ENCODE measurements at places on chromosomes 12 and 14.
A peak's percentile ranks its signal among the peaks of the same experiment; 100 is the strongest.

- DNase-seq: no peak
Observed at GRCh38 chr14:89158701-89159100, 258.3 kb downstream of the FOXN3 start.

DNA sequence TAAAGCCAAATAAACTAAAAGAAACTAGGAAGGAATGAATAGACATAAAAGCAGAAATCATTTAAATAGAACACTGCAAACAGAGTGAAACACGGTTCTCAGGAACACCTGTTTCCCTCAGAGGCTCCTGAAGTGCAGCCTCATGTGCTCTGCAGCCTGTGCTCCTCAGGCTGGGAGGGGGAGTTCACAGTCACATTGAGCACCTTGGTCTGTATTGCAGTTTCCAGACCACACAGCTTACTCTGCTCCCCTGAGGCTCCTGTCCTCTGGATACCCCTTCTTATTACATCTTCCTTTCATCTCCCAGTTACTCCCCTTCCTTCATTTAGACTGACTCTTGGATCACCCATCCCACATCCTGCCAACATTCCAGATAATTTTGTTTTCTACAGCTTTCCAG, 49.7 kb upstream of the DCD start:
- no peak for DNase-seq

- DNase-seq: peak; percentile 71
Observed at GRCh38 chr14:102317564-102318248, 1.8 kb upstream of the ZNF839 start.

DNA sequence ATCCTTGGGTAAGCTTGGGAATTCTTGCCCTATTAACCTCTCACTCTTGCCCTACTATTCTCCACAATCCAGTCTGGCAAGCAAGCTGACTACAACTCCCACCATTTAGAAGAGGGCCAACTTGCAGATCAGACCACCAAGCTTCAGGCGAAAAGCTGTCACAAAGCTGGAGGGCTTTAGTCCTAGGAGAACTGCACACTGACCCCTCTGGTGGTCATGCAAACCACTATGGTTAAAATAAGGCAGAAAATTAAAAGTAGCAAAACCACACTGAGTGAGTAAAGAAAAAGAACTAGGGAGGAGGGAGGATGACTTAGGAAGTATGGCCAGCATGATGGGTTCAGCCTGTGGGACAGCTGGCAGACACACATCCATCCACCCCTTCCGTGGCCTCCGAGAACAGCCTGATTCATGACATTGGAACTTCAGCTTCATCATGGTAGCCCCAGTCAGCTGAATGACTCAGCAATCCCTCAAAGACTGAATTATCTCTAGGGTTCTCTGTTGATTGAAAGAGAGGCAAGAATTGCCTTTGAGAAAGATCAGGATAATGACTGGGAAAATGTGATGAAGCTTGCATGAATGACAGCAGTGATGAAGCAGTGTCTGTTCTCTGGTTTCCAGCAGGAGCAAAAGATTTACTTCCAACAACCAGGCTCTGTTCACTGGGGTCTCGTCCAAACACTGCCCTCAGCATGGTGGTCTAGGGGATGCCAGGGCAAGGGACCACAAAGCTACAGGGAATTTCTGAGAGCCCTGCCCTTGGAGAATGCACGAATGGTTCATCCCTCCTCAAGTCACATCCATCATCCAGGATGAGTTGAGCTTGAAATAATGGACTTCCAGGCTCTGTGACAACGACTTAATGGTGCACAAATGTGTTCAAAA, 24.4 kb downstream of the PITPNM2 start:
- DNase-seq: peak; percentile 83

- DNase-seq: no peak
Observed at GRCh38 chr12:74456431-74456830, 81.2 kb upstream of the ATXN7L3B start.
